Cortex of kidney (tissue), 1 donor: ENCODE measurements at places on chromosomes 13 and 19.
A peak's percentile ranks its signal among the peaks of the same experiment; 100 is the strongest.

GRCh38 chr13:61362522-61362921, 53.1 kb downstream of the PCDH20 start:
- no peak for DNase-seq

DNA sequence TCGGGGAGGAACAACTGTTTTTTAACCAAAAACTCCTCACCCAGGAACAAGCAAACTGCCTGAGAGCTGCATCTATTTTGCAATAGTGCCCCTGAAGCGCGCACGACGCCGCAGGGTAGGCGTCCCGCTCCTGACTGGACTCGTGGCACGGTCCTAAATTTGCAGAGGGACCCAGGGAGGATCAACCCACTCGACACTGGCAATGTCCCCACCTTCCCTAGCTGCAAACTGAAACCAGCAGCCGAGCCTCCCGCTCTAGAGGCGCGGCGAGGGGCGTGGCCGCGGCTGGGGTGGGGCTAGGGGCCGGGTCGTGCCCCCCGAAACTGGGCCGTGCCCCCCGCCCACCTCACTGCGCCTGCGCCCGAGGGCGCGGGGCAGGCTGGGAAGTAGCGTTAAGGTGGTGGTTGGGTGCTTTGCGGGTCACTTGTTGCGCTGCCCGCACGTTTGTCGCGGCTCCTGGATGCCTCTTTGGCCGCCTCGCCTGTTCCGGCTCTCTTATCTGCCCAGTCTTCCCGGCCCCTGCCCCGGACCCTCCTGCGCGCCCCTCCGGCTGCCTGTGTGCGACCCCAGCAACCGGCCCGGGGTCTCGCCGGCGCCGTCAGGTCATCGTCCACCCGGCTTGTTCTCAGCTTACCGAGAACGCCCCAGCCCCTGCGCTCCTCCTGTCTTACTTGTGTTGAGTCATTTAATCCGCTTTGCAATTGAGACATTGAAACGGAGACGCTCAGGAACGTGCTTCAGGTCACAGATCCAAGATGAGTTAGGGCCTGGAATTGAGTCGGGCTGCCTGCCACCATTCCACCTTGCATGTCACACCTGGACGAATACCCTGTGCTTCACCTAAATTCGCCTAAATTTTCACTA, 37.9 kb upstream of the LSM14A start:
- DNase-seq = peak; percentile 59

DNA sequence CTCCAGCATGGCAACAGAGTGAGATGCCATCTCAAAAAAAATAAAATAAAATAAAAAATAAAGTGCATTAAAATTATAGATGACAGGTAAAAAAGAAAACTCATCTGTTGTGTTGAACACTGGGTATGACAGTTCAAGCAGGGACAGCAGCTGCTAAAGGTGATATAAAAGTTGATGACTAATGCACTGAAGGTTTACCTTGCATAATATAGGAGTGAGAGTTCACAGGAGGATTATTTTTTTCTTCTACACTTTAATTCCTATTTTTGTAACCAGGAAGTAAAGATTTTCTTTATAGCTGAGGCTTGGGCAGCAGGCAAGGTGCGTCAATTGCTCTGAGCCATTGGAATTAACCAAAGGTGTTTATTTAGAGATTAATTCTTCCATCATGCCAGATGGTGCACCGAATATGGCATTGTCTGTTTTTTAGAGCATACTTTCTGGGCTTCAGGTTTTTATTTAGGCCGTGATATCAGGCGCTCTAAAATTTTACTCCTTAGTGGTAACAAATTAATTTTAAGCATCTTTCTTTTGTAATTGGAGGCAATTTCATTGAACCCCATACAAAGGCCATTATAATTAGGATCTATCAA, 337.0 kb upstream of the SLC10A2 start:
- DNase-seq = no peak

- no peak for DNase-seq
Measured at GRCh38 chr13:46554951-46555350, 2.0 kb downstream of the LRCH1 start.

DNA sequence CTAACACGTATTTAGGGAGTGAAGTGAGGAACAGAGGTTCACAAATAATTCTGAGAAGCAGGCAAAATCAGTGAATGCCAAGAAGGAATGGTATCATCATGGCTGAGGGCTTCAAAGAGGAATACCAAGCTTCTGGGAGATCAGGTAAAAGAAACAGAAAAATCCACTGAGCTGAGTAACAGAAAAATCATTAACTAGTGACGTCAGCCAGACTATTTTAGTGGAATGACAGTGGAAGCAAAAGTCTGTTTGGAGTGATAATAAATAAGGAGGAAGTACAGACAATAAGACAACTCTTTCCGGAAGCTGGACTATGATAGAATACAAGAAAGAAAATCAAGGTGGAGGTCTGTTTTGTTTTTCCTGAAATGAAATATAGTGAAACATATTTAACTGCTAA, 83.5 kb downstream of the SACS start:
- DNase-seq = no peak

DNA sequence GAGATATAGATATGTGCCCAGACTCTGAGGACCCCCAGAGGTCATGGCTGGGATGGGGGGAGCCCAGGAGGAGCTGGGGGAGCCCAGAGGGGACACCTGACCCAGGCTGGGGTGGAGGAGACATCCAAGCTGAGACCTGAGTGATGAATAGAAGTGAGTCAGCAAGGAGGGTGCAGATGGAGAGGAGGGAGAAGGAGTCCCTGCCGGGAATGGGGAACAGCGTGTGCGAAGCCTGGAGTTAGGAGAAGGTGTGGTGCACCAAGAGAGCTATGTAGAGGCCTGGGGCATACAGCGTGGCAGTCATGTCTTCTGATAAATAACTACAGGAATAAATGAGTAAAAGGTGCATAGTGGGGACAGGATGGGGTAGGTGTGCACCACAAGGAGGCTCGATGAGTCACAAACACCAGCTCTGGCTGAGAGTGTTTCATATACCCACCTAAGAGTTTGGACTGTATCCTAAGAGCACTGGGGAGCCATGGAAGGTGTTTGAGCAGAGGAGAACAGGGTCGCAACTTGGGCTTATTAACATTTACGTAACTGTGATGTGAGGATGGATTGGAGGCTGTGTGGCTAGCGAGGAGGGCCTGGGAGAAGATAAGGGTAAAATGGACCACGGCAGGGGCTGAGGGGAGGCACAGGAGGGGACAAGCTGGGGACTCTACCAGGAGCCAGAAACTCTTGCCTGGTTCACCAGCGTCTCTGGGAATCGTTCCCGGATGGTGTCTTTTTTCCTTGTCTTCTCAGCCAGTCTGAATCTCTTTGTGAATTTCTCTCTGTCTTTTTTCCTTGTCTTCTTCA, 1.4 kb downstream of the CEACAM18 start:
- DNase-seq = no peak

DNA sequence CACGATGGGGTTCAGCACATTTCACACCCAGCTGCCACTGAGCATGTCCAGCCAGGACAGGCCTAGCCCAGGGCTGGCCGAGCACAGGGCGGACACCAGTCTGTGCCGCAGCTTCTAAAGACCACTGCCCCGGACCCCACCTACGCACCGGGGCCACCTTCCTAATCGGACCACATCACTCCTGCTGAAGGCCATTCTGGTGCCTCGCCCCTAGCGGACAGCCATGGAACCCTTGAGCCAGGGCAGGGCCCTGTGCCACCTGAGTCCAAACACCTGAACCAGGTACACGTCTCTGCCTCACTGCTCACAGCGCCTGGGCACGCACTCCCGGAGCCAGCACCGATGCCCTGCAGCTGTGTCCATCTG, 8.4 kb upstream of the C13orf46 start:
- DNase-seq = no peak

DNA sequence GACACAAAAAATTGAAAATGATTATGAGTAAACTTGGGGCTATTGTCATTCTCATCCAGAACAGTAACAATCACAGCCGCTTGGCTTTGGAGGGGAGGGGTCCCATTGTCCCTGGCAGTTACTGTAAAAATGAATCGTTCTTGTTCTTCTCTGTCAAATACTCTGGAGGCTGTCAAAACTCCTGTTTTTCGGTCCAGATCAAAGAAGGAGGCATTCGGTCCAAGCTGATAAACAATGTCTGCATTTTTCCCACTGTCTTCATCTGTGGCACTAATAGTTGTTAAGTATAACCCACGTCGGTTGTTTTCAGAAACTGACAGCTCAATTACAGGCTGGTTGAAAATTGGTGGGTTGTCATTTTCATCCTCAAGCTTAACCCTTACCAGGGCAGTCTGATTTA, 3.4 kb downstream of the PCDH9 start:
- no peak for DNase-seq

DNA sequence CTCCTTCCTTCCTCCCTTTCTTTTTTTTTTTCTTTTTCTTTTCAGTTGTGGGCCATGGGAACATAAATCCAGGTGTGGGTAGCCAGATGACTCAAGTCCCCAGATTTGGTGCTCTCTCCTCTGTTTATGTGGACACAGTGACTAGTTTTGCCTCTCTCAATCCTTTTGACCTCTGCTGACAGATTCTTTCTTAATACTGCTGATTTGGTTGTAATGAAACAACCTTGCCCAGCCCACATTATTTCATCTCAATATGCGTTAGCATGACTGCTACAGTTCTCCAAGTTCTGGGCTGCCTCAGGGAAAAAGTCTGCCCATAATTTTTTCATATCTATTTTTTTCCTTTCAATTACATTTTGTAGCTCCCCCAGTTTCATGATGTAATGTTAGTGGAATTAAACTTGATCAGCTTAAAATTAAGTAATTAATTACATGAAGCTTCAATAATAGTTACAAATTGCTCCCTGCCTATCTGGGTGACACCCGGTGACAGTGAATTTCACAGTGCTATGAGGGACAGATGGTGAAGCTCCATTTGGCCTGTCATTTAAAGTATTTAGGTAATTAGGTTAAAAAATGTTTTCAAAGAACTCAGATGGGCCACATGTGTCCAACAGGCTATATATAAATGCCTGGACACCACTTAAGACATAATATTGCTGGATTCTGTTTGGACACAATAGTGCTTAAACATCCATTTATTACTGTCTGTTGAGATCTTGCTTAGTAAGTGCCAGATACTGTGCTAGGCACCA, 118.8 kb upstream of the FRY start:
- no peak for DNase-seq

DNA sequence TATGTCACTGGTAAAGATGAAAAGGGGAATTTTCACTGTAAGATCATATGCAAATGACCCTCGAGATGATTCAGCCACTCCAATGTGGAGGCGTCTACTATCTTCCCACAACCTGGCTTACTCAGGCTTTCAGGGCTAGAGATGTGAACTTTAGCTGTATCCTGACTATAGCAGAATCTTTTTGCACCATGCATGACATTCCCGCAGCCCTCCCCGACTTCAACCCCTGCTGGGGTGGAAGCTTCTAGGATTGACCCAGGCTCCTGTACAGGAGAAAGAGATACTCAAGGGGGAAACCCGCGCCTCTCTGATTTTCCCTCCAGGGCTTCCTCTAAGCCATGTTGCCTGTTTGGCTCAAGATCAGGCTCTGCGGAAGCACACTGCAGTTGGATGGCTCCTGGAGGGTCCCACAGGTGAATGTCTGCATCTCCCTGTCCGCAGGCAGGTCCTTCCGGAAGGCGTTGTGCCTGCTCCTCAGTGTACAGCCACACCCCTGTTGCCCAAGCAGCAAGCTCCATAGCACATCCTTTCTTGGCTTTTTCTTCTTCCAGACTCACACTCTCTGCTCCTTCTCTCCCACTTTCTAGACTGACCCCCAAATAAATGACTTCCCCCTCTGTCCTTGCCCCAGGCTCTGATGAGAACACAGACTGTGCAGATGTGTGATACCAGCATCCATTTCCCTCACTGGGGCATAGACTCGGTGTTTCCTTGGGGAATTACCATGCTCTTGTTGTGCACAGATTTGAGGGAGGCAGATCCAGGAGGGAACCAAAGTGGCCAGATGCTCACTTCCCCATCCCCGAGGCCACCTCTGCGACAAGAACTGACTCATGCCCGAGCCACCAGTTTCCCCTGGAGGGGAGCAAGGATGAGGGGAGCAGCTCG, 29.1 kb upstream of the POP4 start:
- no peak for DNase-seq

DNA sequence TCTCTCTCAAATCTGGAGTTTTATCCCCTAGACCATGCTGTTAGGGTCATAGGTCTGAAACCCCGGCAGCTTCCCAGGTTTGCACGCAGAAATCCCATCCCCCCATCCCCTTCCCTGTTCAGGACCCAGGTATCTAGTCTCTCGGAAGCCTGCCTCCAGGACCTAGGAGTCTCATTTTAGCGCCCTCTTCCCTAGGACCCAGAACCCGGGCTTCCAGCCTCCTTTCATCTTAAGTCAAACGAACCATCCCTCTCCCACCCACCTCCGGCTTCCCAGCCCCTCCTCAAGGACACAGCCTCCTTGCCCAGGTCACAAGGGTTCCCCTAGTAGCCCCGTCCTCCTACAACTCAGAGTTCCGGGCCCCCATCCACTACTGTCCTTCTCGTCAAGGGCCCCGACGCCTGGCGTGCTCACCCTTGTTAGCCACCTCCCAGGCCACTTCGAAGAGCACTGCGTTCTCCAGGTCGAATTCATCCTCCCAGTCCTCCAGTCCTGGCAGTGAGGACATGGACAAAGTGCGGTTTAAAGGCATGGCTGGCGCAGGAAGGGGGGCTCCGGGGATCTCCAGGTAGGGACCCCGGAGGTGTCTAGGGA, 431 bp downstream of the GYS1 start:
- DNase-seq = no peak

DNA sequence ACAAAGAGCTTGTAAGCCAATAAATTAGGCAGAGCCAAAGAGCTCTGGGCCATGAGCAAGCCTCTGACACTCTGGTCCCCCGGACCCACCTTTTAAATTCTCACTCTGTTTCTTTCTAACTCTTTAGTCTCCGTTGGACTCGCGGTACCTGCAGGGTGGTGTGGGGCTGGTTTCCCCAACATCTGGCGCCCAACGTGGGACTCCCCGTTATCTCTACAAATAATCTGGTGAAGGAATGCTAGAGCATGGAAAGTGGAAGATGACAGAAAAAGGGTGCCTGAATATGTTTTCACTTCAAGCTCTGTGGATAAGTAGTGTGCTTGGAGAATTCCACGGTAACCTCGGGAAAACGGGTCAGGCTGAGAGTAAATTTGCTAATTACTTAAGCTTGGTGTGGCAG, 36.5 kb upstream of the CYP2B6 start:
- no peak for DNase-seq

- DNase-seq = no peak
Measured at GRCh38 chr13:49643035-49643646, 14.8 kb downstream of the ARL11 start.

GRCh38 chr13:98576200-98576945, 534 bp downstream of the STK24 start:
- DNase-seq = no peak

DNA sequence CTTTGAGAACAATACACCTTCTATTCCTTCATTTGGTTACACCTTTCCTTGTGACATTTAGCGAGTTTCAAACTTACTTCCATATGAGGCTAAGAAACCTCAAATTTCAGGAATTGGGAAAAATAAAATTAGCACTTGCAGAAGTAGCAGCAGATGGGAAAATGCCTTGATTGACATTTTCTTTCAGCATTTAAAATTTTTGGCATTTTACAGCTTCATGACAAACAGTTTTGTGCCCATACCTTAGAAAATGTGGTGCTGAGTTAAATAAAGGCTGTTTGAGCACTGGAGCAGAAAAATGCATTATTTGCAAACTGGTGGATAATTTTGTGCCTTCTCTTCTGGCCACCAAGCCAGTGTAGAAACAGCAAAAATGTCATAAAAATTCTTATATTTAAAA, 95.4 kb downstream of the PCDH17 start:
- DNase-seq = no peak

GRCh38 chr13:26721251-26722121, 39.1 kb downstream of the GPR12 start:
- no peak for DNase-seq

GRCh38 chr19:4722671-4723594, 709 bp downstream of the DPP9 start:
- DNase-seq = no peak

GRCh38 chr13:27151798-27152599, 19.6 kb downstream of the USP12 start:
- DNase-seq = no peak

GRCh38 chr19:35466259-35466658, 18.2 kb downstream of the FFAR2 start:
- DNase-seq = no peak
